ENCODE measurements at places on chromosomes 5 and 9. TPM values are rescaled to one million over a fixed set of nuclear protein-coding genes. Genes with fewer than 3 reads are reported as not detected.

The SV2C gene
- total RNA-seq = 0.33 TPM

The GRPEL2 gene
- 13.9 TPM for total RNA-seq

GRCh38 chr5:125326150-125326510 lies 579.7 kb upstream of the ZNF608 start:
- DNase-seq = no peak
- H3K4me3 ChIP-seq = no peak overlapping the region
- no peaks in the 10 kb centered on the region for H3K36me3 ChIP-seq
- H3K4me1 ChIP-seq = no peaks in the 10 kb centered on the region
- H3K27ac ChIP-seq = no peak overlapping the region
- H3K27me3 ChIP-seq = no peaks in the 10 kb centered on the region

The RGMB gene
- 25.0 TPM for total RNA-seq

The SLC6A3 gene
- not detected for total RNA-seq

- no peaks in the 10 kb centered on the region for H3K36me3 ChIP-seq
- H3K4me3 ChIP-seq = no peak overlapping the region
- no peaks in the 10 kb centered on the region for H3K27me3 ChIP-seq
- no peaks in the 10 kb centered on the region for H3K4me1 ChIP-seq
Observed at GRCh38 chr5:143638654-143639053, 173.3 kb upstream of the HMHB1 start.

DNA sequence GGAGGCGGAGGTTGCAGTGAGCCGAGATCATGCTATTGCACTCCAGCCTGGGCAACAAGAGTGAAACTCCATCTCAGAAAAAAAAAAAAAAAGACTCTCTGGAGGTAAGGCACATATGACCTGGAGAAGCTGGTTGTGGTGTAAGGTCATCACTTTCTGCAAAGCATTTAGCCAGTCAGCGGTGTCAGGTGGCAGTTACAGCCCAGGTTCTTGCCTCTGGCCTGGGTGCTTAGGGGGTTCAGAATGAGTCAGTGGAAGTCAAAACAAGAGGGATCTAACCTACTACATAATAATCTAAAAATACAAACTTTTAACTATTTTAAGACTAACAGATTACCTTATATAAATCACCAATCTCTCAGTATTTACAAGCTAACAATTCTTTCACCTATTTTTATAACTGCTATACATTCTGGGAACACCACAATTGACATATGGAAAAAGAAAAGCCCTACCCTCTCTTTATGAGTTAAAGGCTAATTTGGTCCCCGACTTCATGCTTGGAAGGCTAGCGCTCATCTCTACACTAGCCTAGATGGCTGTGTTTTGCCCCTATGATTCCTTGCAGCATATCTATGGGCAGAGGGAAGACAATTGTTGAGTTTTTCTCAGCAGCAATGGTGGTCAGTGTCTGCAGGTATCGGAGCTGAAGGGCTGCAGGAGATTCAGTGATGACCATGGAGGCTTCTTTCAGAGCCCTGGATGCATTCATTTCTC lies 29.2 kb downstream of the STOM start:
- H3K27me3 ChIP-seq = no peaks in the 10 kb centered on the region
- H3K27ac ChIP-seq = no peak overlapping the region
- H3K4me3 ChIP-seq = no peak overlapping the region
- DNase-seq = no peak
- H3K4me1 ChIP-seq = peaks cover 47% of the 10 kb centered on the region
- no peaks in the 10 kb centered on the region for H3K36me3 ChIP-seq

DNA sequence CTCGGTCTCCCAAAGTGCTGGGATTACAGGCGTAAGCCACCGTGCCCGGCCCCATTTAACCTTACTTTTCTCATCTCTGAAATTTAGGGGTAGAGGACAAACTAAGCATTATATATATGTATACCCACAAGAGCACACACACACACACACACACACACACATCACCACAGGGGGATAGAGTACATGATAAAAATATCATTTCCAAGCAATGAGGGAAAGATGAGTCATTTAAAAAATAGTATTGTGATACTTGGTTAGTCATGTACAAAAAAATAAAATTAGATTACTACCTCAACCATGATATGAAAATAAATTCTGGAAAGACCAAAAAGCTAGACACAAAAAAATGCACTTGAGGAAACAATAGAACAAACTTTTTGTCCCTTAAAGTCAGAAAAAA lies 67.2 kb downstream of the CDH18 start:
- no peaks in the 10 kb centered on the region for H3K36me3 ChIP-seq
- H3K27ac ChIP-seq = no peak overlapping the region
- H3K27me3 ChIP-seq = no peaks in the 10 kb centered on the region
- no peak overlapping the region for H3K4me3 ChIP-seq
- DNase-seq = no peak

The TTC23L gene
- 0.28 TPM for total RNA-seq

DNA sequence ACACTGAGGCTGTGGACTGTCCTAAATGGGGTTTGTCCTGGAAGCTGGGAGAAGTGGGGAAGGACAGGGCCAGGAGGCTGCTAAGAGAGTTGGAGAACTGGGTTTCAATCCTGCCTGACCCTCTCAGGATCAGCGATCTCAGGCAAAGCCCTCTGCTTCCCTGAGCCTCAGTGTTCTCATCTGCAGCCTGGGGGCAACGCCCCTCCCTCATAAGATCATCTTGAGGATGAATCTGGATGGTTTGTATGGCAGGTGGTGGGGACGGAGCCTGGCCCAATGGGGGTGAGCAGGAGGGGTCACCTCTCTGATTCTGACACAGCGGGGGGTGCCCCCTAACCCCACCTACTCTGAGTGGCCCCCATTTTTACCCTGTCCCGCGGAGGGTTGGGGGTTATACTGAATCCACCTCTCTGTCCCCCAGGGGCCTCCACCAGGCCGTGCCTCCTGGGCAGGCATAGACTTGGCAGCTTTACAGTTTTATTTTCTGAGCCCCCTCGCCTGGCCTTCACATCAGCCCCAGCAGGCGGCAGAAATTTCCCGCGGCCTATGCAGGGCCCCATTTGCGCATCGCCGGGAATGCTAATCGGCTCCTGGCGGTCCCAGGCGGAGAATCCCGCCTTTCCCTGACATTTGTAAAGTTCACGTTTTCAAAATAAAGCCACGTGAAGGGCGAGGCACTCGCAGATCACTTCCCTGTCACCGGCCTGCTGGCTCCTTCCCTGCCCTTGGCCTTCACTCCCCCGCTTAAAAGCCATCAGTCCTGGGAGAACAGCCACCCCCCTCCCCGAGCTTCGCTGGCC lies 17.8 kb upstream of the LAMC3 start:
- no peak overlapping the region for H3K27ac ChIP-seq
- no peak overlapping the region for H3K4me3 ChIP-seq
- no peaks in the 10 kb centered on the region for H3K36me3 ChIP-seq
- no peaks in the 10 kb centered on the region for H3K4me1 ChIP-seq

- no peak for DNase-seq
- no peaks in the 10 kb centered on the region for H3K27me3 ChIP-seq
- H3K27ac ChIP-seq = no peak overlapping the region
- no peaks in the 10 kb centered on the region for H3K4me1 ChIP-seq
Observed at GRCh38 chr9:79817438-79818004, 245.8 kb downstream of the TLE4 start.

DNA sequence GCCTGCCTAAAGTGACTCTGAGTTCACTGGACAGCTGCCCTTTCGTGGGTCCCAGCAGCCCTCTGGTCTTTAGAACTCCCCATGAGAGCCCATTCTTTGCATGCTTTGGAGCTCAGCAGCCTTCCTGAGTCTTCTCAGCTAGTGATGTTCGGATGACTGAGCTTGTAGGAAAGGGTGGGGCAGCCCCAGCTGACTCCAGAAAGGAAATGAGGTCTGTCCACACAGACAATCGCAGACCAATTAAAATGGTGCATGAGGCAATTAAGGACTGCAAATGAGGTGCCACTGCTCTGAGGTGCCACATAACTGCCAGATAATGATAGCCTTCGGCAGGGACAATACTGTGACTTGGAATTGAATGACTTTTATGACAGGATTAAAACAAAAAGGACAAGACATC lies 25.4 kb upstream of the TOMM5 start:
- no peak overlapping the region for H3K4me3 ChIP-seq
- H3K27ac ChIP-seq = no peak overlapping the region
- H3K4me1 ChIP-seq = no peaks in the 10 kb centered on the region
- H3K36me3 ChIP-seq = no peaks in the 10 kb centered on the region

The ARL15 gene
- 18.2 TPM for total RNA-seq

The FREM1 gene
- total RNA-seq = 10.6 TPM

GRCh38 chr5:71972777-71973473 lies 134.3 kb upstream of the MAP1B start:
- peaks cover 13% of the 10 kb centered on the region for H3K4me1 ChIP-seq
- no peak for DNase-seq
- no peaks in the 10 kb centered on the region for H3K27me3 ChIP-seq
- no peaks in the 10 kb centered on the region for H3K36me3 ChIP-seq
- H3K27ac ChIP-seq = peak overlapping the region; percentile 71

- no peaks in the 10 kb centered on the region for H3K27me3 ChIP-seq
- peak overlapping the region; percentile 70 for H3K27ac ChIP-seq
- H3K36me3 ChIP-seq = no peaks in the 10 kb centered on the region
- peak; percentile 71 for DNase-seq
Observed at GRCh38 chr9:137672907-137673791, 54.3 kb downstream of the EHMT1 start.

DNA sequence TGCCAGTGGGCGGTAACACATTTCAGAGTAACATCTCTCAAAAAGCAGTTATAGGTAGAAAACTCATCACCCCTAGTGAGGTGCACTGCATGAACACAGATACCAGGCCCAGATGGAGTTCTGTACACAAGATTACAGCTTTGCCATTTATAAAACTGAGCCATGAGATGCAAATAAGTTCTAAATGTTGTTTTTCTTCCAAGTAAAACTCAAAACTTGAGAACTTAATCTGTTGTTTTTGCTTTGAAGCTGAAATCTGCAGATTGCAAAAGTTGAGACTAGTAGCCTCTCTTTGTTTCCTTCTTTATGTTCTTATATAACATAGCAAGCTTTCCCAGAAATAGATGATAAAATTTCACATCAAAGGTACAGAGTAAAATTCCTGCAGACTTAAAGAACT lies 434.1 kb downstream of the PLK2 start:
- H3K27me3 ChIP-seq = no peaks in the 10 kb centered on the region
- DNase-seq = no peak
- H3K36me3 ChIP-seq = no peaks in the 10 kb centered on the region
- H3K4me1 ChIP-seq = no peaks in the 10 kb centered on the region
- H3K27ac ChIP-seq = no peak overlapping the region
- H3K4me3 ChIP-seq = no peak overlapping the region

- H3K27ac ChIP-seq = no peak overlapping the region
- H3K36me3 ChIP-seq = peaks cover 12% of the 10 kb centered on the region
- no peak for DNase-seq
- no peaks in the 10 kb centered on the region for H3K27me3 ChIP-seq
- H3K4me1 ChIP-seq = peaks cover 35% of the 10 kb centered on the region
Observed at GRCh38 chr9:137555179-137555578, 3.5 kb downstream of the MRPL41 start.

The SGCD gene
- 24.7 TPM for total RNA-seq

- no peaks in the 10 kb centered on the region for H3K36me3 ChIP-seq
- no peaks in the 10 kb centered on the region for H3K4me1 ChIP-seq
- no peak overlapping the region for H3K27ac ChIP-seq
- no peaks in the 10 kb centered on the region for H3K27me3 ChIP-seq
- no peak overlapping the region for H3K4me3 ChIP-seq
Observed at GRCh38 chr9:83239747-83240146, 176.8 kb upstream of the RASEF start.

The PDE6A gene
- total RNA-seq = not detected

The REEP2 gene
- 13.8 TPM for total RNA-seq

- no peaks in the 10 kb centered on the region for H3K36me3 ChIP-seq
- H3K4me1 ChIP-seq = peaks cover 11% of the 10 kb centered on the region
- no peaks in the 10 kb centered on the region for H3K27me3 ChIP-seq
- no peak overlapping the region for H3K4me3 ChIP-seq
- H3K27ac ChIP-seq = peak overlapping the region; percentile 64
Observed at GRCh38 chr5:172806897-172807672, 27.0 kb upstream of the ERGIC1 start.

The ESM1 gene
- total RNA-seq = not detected

- H3K36me3 ChIP-seq = no peaks in the 10 kb centered on the region
- H3K4me1 ChIP-seq = no peaks in the 10 kb centered on the region
- DNase-seq = no peak
- H3K4me3 ChIP-seq = no peak overlapping the region
Observed at GRCh38 chr5:181086026-181086883, 44.7 kb downstream of the OR2V1 start.

The C5orf34 gene
- 2.1 TPM for total RNA-seq

- no peaks in the 10 kb centered on the region for H3K36me3 ChIP-seq
- H3K4me1 ChIP-seq = no peaks in the 10 kb centered on the region
- H3K27me3 ChIP-seq = no peaks in the 10 kb centered on the region
- H3K4me3 ChIP-seq = no peak overlapping the region
- no peak overlapping the region for H3K27ac ChIP-seq
Observed at GRCh38 chr5:22988937-22989336, 135.8 kb upstream of the CDH12 start.

DNA sequence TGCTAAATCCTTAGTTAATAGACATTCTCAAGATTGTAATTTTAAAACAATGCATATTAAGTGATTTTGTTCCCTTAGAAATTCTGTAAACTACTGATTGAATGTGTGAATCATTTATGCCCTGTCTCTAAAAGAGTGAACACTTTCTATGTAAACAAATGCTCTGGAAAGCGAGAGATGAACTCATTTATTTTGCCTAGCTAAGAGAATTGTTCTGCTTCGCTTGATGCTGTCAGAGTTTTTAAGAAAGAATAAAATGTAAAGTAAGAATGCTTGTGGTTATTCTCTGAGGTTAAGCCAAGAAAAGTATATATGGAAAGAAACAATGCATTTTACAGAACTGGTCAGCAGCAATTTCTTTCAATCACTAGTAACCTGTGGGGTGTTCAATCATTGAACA lies 347.4 kb upstream of the NUDT12 start:
- H3K4me3 ChIP-seq = no peak overlapping the region
- no peak overlapping the region for H3K27ac ChIP-seq
- DNase-seq = no peak
- no peaks in the 10 kb centered on the region for H3K4me1 ChIP-seq
- no peaks in the 10 kb centered on the region for H3K27me3 ChIP-seq
- no peaks in the 10 kb centered on the region for H3K36me3 ChIP-seq

- no peak overlapping the region for H3K4me3 ChIP-seq
- no peak for DNase-seq
- H3K36me3 ChIP-seq = no peaks in the 10 kb centered on the region
- no peaks in the 10 kb centered on the region for H3K4me1 ChIP-seq
- H3K27ac ChIP-seq = no peak overlapping the region
Observed at GRCh38 chr5:156716591-156717380, 133.3 kb upstream of the PPP1R2B start.

DNA sequence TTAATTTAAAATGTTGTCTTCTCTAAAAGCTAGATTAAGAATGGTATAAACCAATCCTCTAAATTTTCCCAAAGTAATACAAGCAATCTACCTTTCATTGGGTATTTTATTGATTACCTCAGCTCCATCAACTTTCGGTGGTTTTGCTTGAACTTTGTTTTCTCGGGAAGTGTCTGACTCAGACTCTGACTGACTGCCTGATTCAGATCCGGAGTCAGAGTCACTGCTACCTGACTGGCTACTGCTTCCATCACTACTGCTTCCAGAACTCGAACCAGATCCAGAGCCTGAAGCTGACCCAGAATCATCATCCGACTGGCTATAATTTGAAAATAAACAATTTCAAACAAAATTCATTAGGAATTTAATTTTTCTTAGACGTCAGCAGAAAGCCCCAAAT lies 24.0 kb downstream of the CHD1 start:
- H3K36me3 ChIP-seq = peaks cover 50% of the 10 kb centered on the region
- no peak overlapping the region for H3K27ac ChIP-seq
- H3K4me3 ChIP-seq = no peak overlapping the region
- DNase-seq = no peak
- H3K27me3 ChIP-seq = no peaks in the 10 kb centered on the region
- no peaks in the 10 kb centered on the region for H3K4me1 ChIP-seq

- H3K27ac ChIP-seq = no peak overlapping the region
- peaks cover 17% of the 10 kb centered on the region for H3K4me1 ChIP-seq
- DNase-seq = no peak
- H3K27me3 ChIP-seq = no peaks in the 10 kb centered on the region
Observed at GRCh38 chr5:14399054-14399692, 182.4 kb upstream of the OTULINL start.

Data from sigmoid colon (tissue), 7 donors.